ENCODE measurements at places on chromosomes 13 and 19. TPM values are rescaled to one million over a fixed set of nuclear protein-coding genes. Genes with fewer than 3 reads are reported as not detected.
A peak's percentile ranks its signal among the peaks of the same experiment; 100 is the strongest.

GRCh38 chr19:28960986-28961705 lies 251.8 kb downstream of the UQCRFS1 start:
- peak; percentile 73 for DNase-seq

GRCh38 chr19:39401549-39402345 lies 4.9 kb upstream of the ZFP36 start:
- peak; percentile 89 for DNase-seq

The ENOX1 gene
- 1.9 TPM for total RNA-seq

DNA sequence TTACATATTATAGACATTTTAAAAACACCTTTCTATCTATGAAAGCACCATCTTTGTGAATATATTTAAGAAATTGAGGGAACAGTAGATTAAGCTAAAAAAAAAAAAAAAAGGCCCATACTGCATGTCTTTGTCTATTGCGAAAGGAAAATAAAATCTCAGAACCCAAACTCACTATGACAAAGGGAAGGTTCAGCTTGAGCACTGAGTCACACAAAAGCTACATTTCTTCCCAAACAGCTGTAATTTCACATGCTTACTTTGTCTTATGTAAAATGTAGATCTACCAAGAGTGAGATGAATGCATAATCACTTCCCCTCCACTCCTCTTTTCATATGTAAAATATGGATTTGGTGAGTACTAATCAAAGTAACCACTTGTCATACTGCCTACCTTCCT lies 640.1 kb upstream of the KLF12 start:
- DNase-seq = peak; percentile 75

DNA sequence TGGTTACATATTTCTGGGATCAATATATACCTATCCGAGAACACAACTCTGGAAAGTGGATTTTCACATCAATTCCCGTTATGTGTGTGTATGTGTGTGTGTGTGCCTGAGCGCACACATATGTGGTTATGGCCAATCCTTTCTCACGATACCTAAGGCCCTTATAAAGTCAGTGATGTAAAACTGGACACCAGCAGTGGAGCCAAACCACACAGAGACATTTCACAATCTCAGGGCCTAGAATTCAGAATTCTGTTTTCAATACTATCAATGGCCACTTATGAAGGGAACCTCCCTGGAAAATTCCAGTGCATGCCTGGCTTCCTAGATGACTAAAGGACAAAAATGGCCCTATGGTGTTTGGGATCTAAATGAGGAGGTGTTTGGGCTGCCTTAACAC lies 187.3 kb upstream of the UBL3 start:
- peak; percentile 59 for DNase-seq

The MATK gene
- not detected for total RNA-seq

- no peak for DNase-seq
Observed at GRCh38 chr13:57633950-57634838, 2.6 kb downstream of the PCDH17 start.

GRCh38 chr19:2850256-2850925 lies 9.1 kb downstream of the ZNF555 start:
- DNase-seq = no peak

DNA sequence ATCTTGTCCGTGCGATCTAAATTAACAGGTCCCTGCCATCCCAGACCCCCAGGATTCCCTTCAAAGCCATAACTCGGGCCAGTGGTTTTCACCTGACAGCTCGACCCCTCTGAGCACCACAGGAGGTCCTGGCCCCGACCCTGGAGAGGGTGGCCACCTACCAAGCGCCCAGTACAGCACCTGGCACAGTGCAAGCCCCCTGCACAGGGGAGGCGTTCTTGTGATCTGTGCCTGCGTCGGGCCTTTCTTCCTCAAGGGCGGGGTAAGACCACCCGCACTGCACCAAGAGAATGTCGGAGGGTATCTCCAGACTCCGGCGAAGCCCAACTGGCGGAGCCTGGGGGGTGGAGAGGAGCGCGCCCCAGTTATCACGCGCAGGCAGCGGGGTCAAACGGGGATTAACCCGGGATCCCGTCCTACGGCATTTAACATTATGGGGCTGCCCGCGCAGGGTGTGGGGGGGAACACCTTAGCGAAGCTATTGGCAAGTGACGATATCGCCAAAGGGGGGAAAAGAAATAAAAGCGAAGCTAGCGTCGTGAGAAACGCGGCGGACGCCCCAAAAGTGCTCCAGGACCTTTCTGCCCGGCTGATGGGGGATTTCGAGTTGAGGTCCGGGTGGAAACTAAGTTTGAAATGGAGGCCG lies 1.3 kb upstream of the HNRNPL start:
- DNase-seq = no peak

The PCSK4 gene
- 0.56 TPM for total RNA-seq

The BICRA gene
- total RNA-seq = 1.8 TPM

The MYO16 gene
- under 0.01 TPM for total RNA-seq

- peak; percentile 11 for DNase-seq
Observed at GRCh38 chr13:27352698-27353097, 71.7 kb upstream of the GTF3A start.

The PEX11G gene
- total RNA-seq = 0.72 TPM

The NFKBIB gene
- 7.5 TPM for total RNA-seq

DNA sequence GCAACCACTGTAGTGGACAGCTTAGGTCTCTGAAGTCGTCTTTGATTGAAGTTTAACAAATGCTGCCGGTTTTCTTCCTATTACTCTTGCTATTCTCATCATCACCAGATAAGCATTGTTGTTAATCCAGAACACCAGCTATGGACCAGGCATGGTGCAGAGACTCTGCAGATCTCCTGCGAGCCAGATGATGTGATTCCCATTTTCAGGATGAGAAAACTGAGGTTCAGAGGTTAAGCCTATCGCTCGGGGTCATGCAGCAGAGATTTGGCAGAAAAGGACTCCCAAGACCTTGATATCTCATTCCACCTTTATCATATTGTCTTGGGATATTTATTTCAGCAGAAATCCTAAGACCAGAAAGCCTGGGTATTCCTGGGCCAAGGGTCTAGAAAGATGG lies 16.5 kb upstream of the CABP5 start:
- DNase-seq = no peak

The IER2 gene
- 17.5 TPM for total RNA-seq

DNA sequence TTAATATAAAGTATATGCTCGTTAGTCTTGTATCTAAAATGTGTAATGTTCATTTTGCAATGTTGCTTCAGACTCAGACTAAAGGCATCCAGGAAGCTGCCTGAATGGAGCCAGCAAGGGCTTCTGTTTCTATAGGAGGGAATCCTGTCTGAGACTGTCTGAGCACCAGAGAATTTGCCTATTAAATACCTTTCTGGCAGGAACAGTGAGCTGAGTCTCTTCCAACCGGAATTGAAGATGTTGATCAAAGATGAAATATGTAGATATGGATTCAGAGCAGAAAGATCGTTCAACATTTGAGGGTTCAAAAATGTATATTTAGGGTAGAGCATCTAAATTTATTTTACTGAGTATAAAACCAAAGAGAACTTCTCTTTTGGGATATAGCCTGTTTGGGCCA lies 20.9 kb downstream of the MYO16 start:
- DNase-seq = no peak

- no peak for DNase-seq
Observed at GRCh38 chr13:26722321-26722720, 38.3 kb downstream of the GPR12 start.

The ZFP82 gene
- total RNA-seq = 5.0 TPM

The PRRG2 gene
- total RNA-seq = 0.54 TPM

- DNase-seq = peak; percentile 12
Observed at GRCh38 chr13:100460266-100460665, 128.3 kb downstream of the GGACT start.

The ZNF468 gene
- total RNA-seq = 20.1 TPM

- DNase-seq = peak; percentile 46
Observed at GRCh38 chr19:12293777-12294248, 870 bp downstream of the ZNF44 start.

The SIAH3 gene
- not detected for total RNA-seq

The PTH2 gene
- total RNA-seq = not detected

The FPR2 gene
- total RNA-seq = not detected

DNA sequence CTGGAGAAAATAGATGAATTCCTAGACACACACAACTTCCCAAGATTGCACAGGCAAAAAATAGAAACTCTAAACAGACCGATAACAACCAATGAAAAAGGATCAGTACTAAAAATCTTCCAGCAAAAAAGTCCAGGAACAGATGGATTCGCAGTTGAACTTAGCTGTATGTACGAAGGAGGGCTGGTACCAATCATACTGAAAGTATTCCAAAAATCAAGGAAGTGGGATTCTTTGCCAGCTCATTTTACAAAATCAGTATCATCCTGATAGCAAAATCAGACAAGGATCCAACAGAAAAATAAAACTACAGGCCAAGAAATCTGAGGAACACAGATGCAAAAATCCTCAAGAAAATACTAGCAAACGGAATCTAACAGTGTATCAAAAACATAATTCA lies 6.5 kb upstream of the LILRB2 start:
- DNase-seq = peak; percentile 52

The RETN gene
- total RNA-seq = not detected

GRCh38 chr13:75197803-75198202 lies 284.2 kb downstream of the TBC1D4 start:
- DNase-seq = no peak

The CCNE1 gene
- total RNA-seq = 6.8 TPM
